Sciatic nerve (tissue), 2 donors: ENCODE measurements at places on chromosomes 7 and 10. TPM values are rescaled to one million over a fixed set of nuclear protein-coding genes. Genes with fewer than 3 reads are reported as not detected.

DNA sequence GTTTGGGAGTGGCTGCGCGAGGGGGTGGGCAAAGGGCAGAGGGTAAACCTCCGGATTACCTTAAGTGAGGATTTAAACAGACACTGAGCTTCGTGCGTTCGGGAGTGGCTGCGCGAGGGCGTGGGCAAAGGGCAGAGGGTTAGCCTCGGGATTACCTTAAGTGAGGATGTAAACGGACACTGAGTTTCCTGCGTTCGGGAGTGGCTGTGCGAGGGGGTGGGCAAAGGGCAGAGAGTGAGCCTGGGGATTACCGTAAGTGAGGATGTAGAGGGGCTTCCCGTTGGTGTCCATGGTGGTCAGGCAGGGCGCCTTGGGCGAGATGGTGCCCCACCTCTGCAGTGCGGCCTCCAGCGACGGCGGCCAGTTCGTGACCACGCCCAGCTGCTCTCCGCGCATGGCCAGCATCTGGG is 275.8 kb downstream of the DIP2C start:
- no peak for DNase-seq

INTS1 gene
- 78.4 TPM for total RNA-seq

- no peak for DNase-seq
Measured at GRCh38 chr7:155948845-155949244, 136.6 kb upstream of the SHH start.

GRCh38 chr10:5292196-5292735 is 72.5 kb upstream of the UCN3 start:
- no peak for DNase-seq

SPDYE6 gene
- total RNA-seq, result not detected

ASZ1 gene
- total RNA-seq, result not detected

DNA sequence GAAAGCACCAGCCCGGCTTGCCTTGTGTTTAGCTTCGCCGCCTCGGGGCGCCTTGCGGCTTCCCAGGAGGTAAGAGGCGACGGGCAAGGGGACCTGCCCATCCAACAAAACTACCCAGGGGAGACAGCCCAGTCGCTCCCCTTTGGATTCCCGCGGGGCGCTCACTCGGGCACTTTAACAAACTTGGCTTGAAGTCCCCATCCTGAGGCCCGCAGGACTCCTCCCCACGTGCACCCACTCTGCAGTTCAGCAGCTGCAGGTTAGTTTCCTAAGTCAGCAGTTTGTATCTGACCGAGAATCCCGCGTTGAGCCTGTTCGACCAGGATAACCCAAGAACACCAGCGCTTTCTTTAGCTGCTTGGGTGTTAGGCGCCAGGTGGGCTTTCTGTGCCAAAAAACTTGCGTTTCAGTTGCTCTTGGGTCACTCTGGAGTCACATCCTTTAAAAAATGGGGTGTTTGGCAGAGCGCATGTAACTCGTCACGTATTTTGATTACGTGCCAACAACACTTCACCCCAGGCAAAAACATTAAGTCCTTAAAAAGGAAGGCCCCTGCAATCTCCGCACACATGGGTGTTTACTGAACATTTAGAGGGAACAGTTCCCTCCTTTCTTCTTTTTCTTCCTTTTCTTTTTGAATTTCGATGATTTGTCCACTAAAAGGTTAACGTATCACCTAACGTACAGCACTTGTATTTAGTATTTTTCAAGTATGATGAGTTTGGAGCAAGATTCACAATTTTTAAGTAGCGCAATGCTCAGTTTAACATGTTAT is 876 bp downstream of the DNAH11 start:
- DNase-seq, result no peak

DNA sequence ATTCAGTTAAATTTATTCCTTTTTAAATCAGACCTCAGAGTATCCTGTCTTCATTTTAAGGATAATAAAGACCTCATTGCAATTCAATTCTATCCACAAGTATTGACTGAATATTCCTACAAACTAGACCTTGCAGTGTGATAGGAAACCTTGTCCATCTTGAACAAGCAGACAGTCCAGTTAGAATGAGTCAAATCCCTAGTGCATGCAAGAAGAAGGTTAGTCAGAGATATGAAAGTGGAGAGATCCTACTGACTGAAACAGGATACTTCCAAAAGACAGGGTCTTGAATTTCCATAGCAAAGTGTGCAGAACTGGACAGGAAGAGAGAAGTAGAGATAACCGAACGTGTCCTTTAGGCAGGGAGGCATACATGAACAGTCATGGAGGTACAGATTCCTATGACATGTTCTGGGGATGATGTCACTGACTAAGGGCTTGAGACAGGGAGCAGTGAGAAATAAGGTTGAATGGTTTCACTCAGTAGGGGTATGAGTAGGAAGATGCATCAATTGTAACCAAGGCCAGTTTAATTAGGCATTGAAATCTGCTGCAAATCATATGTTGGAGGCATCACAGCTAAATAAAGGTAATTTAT is 45.2 kb downstream of the PPP1R3A start:
- DNase-seq, result no peak

GRCh38 chr7:70574314-70574834 is 557.6 kb upstream of the GALNT17 start:
- DNase-seq, result no peak

- no peak for DNase-seq
Measured at GRCh38 chr10:7239312-7239985, 171.4 kb downstream of the SFMBT2 start.

- DNase-seq, result no peak
Measured at GRCh38 chr10:11602919-11603523, 8.4 kb downstream of the USP6NL start.

DNA sequence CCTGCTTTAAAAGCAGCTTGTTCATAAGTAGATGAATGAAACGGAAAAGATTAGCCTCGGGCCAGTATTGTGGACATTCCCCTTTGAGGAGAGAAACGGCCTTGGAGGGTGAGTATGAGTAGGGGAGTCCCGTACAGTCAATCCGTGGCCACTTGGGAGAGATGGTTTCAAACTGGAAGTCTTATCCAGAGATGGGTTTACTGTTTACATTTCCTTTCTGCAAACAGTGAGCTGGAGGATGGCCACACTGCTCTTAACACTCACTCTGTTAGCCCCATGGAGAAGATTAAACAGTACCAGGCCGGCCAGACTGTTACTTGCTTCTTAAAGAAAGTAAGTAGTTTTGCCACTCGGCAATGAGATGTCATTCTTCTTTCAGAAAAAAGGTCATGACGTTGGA is 20.3 kb downstream of the CALHM2 start:
- no peak for DNase-seq

GRCh38 chr10:14653271-14654161 is 121.2 kb downstream of the FAM107B start:
- DNase-seq, result no peak

ADAM12 gene
- total RNA-seq, result 5.8 TPM

DNA sequence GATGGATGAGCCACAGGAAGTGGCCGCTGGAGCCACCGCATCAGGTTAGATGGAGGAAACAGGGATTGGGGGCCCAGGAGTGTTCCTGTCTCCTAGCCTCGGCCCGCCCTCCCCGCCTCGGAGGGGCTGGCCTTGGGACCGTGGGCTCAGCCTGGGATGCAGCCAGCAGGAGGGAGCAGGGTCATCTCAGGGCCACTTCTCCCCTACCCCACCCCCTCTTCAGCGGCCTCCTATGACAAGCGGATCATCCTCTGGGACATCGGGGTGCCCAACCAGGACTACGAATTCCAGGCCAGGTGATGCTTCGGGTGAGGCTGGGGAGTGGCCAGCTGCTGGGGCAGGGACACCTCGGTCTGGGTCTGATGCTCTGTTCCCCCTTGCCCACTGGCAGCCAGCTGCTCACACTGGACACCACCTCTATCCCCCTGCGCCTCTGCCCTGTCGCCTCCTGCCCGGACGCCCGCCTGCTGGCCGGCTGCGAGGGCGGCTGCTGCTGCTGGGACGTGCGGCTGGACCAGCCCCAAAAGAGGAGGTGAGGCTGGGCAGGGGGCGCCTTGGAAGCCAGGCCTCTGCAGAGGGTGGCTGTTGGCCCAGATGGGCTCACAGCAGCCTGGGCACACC is 4.7 kb downstream of the LRWD1 start:
- DNase-seq, result peak; percentile 49

PAX2 gene
- not detected for total RNA-seq

PRSS58 gene
- total RNA-seq, result not detected

DNA sequence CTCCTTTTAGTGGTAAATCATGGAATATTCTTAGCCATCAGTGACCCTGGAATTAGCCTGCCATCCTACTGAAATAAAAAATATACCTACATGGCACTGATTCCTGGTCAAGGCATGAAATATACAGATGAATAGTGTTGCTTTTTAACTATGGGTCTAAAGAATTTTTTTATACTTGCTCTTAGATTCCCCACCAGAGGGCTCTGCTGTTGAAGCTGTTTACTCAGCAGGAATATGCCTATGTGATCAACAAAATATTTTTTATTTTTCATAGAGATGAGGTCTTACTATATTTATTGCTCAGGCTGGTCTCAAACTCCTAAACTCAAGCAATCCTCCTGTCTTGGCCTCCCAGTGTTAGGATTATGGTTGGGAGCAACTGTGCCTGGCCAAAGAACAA is 13.5 kb downstream of the ZC3HC1 start:
- no peak for DNase-seq

- DNase-seq, result no peak
Measured at GRCh38 chr7:68125168-68125567, 1128.5 kb downstream of the TYW1 start.

DNA sequence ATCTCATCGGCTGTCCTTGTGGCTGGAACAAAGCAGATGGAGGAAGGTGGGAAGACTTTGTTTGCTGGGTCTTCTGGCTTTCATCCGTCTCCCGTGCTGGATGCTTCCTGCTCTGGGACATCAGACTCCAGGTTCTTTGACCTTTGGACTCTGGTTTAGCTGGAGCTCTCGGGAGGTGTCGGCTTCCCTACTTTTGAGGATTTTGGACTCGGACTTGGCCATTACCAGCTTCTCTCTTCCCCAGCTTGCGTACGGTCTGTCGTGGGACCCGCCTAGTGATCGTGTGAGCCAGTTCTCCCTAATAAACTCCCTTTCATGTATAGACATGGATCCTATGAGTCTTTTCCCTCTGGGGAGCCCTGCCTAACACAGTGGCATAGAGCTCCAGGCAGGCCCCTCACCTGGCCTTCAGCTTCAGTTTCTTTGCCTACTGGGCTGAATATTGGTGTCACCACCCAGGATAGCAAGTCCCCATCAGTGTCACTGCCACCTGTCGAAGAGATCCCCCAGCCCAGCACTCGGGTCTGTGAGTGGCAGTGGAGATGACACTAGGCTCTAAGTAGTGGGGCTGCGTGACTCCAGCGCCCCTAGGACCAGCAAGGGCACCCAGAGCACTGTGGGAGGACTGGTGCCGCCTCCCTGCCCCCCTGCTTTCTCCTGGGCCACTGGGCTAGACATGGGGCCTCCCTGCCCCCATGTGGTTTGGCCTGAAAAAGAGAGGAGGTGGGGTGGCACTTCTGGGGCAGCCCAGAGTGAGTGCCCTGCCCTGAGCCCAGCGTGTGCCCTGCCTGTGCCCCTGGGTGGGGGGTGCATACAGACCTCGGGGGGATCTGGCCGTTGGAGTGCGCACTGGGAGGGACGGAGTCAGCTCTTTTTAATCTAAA is 135.6 kb downstream of the LHPP start:
- no peak for DNase-seq

REPIN1 gene
- total RNA-seq, result 54.0 TPM

- no peak for DNase-seq
Measured at GRCh38 chr7:125169088-125169487, 239.5 kb upstream of the POT1 start.

- DNase-seq, result no peak
Measured at GRCh38 chr7:133079296-133079695, 2.6 kb downstream of the CHCHD3 start.

GRCh38 chr7:37234334-37234733 is 214.3 kb downstream of the ELMO1 start:
- no peak for DNase-seq

GIMAP7 gene
- total RNA-seq, result 31.6 TPM

DNA sequence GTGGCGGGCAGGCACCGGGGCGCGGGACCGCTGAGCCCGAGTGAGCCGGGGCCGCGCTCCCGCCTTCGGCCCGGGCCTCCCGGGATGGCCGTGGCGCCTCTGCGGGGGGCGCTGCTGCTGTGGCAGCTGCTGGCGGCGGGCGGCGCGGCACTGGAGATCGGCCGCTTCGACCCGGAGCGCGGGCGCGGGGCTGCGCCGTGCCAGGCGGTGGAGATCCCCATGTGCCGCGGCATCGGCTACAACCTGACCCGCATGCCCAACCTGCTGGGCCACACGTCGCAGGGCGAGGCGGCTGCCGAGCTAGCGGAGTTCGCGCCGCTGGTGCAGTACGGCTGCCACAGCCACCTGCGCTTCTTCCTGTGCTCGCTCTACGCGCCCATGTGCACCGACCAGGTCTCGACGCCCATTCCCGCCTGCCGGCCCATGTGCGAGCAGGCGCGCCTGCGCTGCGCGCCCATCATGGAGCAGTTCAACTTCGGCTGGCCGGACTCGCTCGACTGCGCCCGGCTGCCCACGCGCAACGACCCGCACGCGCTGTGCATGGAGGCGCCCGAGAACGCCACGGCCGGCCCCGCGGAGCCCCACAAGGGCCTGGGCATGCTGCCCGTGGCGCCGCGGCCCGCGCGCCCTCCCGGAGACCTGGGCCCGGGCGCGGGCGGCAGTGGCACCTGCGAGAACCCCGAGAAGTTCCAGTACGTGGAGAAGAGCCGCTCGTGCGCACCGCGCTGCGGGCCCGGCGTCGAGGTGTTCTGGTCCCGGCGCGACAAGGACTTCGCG is 534 bp downstream of the FZD9 start:
- no peak for DNase-seq

DNA sequence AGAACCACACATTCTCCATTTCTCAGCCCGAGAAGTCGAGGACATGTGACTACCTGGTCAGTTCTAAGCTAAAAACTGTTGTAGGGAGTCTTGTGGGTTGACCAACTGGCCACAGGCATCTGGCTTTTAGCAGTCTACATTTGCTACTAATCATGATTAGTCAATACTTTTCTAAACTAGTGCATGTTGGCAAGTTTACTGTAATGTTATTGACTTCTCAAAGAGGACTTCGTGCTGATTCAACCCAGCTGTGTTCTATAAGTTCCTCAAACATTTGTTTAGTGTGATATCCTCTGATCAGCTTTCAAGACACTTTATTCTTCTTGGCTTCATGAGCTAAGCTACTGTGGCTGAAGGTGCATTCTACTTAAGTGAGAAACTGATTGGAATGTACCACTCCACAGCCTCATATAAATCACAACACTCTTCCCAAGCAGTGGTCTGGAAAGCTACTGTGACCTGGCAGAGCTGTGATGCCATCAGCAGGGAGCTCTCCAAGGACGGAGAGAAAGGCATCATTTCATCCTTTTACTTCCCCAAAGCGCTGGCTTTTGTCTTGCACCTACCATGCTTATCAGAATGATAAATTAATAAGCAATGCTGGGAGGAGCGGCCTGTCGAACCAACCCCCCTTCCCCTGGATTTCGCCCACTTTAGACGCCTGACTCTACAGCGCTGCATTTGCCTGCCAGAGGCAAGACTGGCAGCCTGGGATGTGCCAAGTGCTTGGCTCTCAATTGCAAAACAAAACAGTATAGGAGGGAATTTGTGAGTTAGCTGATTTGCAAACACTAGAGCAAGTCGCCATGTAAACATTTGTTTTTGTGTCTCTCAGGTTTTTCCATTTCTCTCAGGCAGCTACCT is 206.7 kb upstream of the PLXNA4 start:
- DNase-seq, result no peak

PSD gene
- 1.9 TPM for total RNA-seq

LIPM gene
- not detected for total RNA-seq

CLEC5A gene
- 21.0 TPM for total RNA-seq

RSPH10B gene
- 0.27 TPM for total RNA-seq

- peak; percentile 50 for DNase-seq
Measured at GRCh38 chr7:157523371-157523765, 186.6 kb downstream of the DNAJB6 start.
